NCI-H774 (cell line): ENCODE measurements at places on chromosomes 6 and 20.
A peak's percentile ranks its signal among the peaks of the same experiment; 100 is the strongest.

DNA sequence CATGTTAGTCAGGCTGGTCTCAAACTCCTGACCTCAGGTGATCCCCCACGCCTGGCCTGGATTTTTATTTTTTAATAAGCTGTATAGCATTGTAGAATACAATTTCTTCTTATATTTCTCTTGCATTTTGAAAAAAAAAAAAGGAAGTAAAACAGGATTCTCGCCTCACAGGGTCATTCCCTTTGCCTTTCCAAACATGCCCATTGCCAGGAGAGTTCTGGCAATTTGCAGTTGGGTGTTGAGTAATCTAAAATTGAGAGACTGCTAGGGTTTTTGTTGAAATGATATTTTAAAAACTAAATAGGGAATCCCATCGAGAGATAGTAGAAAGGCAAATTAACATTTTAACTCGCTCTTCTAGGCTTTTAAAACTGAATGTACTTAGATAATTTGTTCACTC is 196.1 kb downstream of the JARID2 start:
- DNase-seq = no peak

DNA sequence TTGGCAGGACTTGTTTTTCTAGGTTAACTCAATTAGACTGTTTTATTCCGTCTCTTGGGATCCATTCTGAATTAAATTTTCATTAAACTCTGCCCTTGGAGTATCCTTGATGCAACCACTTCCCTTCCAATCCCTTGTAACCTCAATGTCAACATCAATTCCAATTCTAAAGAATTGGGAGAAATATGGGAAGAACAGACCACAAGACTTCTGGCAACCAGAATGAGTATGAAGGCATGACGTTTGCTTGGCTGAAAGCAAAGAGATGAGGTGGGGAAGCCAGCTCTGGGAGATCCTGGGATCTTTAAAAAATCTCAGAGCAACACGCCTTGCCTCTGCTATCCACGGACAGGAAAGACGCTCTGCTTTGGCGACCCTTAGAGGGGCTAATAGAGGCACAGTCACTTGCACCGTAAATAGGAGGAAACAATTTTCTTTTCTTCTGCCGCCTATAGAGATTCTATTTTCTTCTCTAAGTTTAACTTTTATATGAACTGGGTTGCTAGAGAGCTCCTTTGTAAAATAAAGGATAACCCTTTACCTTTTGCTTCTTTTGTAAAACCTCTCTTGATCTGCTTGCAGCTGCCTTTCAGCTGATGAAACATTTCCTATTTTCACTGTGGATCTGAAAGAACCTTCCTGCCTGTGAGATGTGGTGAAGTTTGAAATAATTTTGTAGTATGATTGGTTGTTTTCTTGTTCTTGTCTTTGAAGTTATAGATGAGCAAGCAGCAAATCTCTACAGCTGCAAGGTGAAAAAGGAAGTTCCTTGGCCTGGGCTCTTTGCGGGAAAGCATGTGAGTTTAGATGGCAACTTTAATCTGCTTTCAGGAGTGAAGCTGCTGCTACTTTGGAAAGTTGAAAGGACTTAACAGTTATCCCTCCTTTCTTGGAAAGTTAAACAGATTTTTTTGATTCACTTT is at the start of gene ASIP:
ASIP (plus strand) TSS at position 731 of the 923 bp plus-strand sequence. CDS start 18,952 bp downstream, outside the sequence.
- DNase-seq = no peak

GRCh38 chr6:79469376-79470246 is 67.6 kb downstream of the LCA5 start:
- no peak for DNase-seq

- DNase-seq = no peak
Measured at GRCh38 chr20:12152996-12153395, 235.3 kb downstream of the BTBD3 start.

- DNase-seq = no peak
Measured at GRCh38 chr20:48333707-48334106, 494.1 kb downstream of the PREX1 start.

- DNase-seq = no peak
Measured at GRCh38 chr6:50098641-50098993, 48.9 kb upstream of the DEFB112 start.

GRCh38 chr6:63487103-63487813 is 85.0 kb upstream of the LOC128125822 start:
- DNase-seq = no peak

DNA sequence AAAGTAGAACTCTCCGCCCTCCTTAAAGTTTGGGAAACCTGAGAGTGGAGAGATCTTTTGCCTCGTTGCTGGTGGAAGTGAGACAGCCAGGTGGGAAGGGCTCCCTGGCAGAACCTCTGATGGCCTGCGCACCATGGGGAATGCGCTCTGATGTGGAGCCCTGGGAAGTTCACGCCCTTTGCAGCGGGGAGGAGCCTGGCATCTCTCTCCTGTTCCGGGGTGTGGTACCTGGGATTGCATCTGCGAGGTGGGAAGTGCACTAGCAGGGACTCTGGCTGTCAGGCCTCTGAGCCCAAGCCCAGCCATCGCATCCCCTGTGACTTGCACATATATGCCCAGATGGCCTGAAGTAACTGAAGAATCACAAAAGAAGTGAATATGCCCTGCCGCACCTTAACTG is 159.8 kb downstream of the AKAP7 start:
- DNase-seq = no peak

DNA sequence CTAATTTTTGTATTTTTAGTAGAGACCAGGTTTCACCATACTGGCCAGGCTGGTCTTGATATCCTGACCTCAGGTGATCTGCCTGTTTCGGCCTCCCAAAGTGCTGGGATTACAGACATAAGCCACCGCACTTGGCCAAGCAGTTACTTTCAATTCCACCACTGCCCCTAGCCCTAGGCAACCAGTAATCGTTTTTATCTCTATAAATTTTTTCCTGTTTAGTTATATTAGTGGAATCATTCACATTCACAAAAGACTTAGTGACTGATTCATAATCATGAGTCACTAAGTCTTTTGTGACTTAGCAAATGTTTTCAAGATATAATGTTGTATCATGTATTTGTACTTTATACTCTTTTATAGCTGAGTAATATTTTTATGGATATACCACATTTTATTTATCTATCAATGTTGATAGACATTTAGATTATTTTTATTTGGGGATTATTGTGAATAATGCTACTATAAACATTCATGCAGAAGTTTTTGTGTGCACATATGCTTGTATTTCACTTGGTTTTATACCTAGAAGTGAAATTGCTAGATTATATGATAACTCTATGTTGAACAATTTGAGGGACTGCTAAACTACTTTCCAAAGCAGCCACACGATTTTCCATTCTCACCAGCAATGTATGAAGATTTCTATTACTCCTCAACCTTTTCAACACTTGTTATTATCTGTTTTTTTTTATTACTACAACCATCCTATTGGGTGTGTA is 421.4 kb upstream of the ID4 start:
- DNase-seq = no peak

DNA sequence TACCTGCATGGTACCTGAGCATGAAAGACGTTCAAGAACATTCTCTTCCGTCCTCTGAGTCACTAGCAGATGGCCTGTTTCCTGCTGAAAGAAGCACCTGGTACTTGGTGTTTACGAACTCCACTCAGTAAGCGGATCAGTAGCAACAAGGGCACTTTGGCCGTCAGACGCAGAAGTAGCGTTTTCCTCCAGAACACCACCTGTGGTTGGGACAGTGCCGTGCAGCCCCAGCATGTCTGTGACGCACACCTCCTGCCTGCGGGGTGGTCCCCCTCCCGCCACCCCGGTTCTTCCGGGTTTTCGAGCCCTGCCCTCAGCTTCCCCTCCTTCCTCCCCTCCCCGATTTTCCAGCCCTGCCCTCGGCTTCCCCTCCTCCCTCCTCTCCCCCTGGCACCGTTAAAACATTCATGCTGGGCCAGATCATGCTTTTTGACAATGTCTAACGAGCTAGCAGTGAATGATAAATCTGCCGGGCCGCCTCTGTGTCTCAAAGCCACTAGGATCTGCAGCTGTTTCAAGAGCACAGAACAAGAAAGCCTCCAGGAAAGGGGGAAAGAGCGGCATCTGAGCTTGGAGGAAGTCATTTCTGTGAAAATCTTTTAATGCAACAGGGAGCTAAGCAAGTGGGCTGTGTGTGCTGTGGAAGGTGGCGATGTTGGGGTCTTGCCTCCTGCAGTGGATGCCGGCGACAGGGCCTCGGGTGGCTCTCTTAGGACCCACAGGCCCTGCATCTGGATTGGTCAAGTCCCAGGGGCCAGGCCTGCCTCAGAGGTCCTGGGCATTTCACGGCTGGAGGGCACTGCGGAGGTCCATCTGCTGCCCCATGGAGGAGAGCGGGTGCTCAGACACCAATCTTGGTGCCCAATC is 207.9 kb downstream of the ERMARD start:
- peak; percentile 92 for DNase-seq

- DNase-seq = no peak
Measured at GRCh38 chr6:69865126-69865525, 1.2 kb upstream of the COL19A1 start.

DNA sequence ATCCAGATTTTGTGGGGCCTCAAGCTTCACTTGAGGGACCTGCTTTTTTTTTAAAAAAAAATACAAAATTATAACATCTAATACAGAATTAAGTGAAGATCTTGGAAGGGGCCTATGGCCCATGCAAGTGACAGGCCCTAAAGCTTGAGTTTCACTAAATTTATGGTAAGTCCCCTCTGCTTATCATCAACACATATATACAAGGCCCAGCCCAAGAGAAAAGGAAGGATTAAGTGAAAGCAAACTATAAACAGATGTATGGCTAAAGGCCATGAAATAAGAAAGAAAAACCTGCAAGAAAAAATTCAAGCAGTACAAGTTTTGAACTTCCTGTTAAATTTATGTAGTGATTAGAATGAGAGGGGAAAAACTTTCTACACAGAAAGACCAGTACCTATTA is 86.8 kb downstream of the CDC40 start:
- DNase-seq = no peak

DNA sequence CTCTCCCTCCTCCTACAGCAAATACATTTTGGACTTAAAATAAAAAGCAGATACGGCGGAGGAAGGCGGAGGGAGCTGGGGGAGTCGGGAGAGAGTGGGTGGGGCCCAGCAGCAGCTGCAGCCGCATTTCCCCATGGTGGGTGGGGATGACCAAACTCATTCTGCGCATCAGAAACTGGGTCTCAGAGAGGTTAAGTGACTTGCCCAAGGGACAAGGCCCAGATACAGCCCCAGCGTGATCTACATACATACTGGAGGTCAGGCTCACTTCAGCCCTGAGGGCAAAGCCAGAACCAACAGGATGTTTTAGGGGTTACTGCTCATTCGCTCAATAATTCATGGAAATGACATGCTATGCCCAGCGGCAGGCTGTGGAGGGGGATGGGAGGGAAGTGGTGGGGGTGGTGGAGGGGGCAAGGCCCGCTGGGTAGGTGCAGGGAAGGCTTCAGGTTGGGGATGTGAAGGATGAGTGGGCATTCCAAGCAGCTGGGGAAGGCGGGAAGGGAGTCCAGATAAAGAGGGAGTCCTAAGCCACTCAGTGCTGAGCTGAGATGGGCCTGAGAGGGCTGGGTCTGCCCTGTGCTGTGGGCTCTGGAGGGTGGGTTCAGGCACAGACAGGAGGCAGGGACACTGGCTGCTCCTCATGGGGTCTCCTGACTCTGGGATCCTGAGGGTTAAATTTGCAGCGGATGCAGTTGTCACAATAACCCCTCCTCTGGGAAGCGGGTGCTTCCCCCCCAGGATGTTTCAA is 31.0 kb downstream of the DLGAP4 start:
- DNase-seq = no peak

DNA sequence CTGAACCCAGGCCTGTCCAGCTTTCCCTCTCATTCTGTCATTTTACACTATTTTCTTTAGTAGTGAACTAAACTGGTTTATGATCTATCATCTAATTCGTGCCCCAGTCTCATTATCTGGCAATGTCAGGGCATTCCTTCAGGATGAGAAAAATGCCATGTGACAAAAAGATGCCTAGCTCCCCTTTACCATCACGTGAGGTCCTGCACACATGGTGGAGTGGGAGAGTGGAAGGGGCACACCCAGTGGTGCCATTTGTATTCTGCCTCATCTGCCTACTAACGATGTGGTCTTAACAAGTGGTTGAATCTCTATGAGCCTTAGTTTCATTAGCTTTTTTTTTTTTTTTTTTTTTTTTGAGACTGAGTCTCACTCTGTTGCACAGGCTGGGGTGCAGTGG is 41.2 kb downstream of the CDC5L start:
- no peak for DNase-seq

DNA sequence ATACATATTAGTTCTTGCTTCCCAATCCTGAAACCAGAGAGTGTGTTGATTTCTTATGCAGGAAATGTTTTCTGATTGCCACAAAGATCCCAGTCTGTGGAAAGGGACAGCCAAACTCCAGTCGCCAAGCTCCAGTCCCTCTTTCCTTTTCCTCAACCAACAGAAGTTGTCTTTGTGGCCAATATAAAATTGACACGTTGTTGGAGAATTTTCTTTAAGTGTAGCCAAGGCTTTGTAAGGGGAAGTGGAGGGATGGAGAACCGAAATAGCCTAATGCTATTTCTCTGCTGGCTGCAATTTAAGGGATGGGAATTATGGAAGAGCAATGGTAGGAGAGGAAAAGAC is 5.4 kb downstream of the ADGRB3 start:
- DNase-seq = no peak

- DNase-seq = peak; percentile 62
Measured at GRCh38 chr6:21738180-21739094, 144.9 kb downstream of the SOX4 start.

GRCh38 chr6:36610956-36611336 is 16.8 kb downstream of the SRSF3 start:
- DNase-seq = no peak

GRCh38 chr6:385614-386013 is 5.9 kb upstream of the IRF4 start:
- DNase-seq = no peak

DNA sequence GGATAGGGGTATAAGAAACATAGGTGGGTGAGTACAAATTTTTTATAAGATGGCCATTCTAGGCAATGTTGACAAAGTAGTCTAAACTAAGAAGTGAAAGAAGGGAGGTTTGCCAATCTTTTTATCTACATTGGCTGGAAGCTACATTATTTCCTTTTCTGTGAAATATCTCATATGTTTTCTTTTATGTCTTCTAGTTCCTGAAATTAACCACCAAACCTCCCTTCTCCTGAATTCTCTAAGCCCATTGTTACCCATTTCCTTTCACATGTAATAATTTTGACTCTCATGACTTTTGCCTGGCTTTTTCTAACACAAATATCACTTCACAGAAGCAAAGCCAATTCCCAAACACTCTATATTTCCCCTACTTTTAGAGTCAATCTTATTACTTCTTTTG is 496.2 kb upstream of the JAG1 start:
- no peak for DNase-seq

DNA sequence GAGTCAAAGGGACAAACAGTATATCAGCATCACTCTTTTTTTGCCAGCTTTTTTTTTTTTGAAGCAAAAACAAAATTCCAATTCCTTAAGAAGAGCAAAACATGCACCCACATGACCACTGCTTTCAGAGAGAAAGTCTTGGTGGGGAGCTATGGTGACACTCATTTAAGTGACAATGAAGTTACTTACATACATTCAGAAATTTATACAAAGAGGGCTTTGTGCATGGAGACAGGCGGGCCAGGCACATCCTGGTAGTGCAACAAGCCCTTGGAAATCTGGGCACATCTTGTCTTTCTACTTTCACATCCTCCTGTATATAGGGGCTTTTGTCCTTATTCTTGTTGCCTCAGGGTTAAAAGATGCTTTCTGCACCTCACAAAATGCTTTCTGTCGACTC is 55.9 kb downstream of the IL22RA2 start:
- DNase-seq = no peak
